Neural crest cell (in vitro differentiated cells): ENCODE measurements at places on chromosomes 6 and 20. TPM values are rescaled to one million over a fixed set of nuclear protein-coding genes. Genes with fewer than 3 reads are reported as not detected.
A peak's percentile ranks its signal among the peaks of the same experiment; 100 is the strongest.

DNA sequence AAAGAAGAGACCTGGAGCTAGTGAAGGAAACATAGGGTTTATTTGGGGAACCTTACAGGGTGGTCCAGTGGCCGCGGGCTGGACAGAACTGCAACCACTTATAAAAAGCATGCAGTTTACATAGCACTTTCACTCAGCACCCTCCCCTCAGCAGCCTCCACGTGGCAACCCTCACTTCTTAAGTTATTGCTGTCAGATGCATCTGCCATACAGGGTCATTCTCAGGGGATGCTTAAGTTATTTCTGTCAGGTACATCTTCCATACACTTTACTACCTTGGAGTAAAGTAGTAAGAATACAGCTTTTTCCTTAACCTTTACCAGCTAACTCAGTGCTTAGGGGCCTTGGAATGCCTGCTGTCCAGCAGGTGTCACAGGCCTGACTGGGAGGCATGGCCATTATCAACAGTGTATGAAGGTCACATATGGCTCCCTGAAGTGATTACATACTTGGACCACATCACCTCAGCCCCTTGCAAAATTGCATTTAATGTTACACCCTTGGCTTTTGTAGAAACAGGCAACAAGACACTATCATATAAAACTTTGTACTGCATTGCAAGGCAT is 2.0 kb upstream of the NOL7 start:
- DNase-seq = no peak

GRCh38 chr6:116268589-116269293 is 11.0 kb downstream of the TSPYL1 start:
- DNase-seq = no peak

Gene PAK5
- total RNA-seq = 1.8 and 2.0 TPM in 2 replicates

DNA sequence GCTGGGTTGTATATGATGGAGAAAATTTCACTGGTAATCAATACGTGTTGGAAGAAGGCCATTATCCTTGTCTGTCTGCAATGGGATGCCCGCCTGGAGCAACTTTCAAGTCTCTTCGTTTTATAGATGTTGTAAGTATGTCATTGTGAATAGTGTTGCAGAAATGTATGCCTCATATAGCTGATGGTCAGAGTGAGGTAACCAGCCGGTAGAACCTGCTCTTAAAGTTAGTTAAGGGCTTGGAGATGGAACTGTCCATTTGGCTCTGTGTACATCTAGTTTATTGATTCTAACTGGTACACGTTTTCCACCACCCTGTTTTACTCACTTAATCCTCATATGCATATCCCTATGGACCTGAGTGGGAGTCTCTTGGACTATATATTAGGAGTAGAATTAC is 73.5 kb downstream of the RTN4IP1 start:
- no peak for DNase-seq

Gene RAET1G
- total RNA-seq = not detected in 2 replicates

DNA sequence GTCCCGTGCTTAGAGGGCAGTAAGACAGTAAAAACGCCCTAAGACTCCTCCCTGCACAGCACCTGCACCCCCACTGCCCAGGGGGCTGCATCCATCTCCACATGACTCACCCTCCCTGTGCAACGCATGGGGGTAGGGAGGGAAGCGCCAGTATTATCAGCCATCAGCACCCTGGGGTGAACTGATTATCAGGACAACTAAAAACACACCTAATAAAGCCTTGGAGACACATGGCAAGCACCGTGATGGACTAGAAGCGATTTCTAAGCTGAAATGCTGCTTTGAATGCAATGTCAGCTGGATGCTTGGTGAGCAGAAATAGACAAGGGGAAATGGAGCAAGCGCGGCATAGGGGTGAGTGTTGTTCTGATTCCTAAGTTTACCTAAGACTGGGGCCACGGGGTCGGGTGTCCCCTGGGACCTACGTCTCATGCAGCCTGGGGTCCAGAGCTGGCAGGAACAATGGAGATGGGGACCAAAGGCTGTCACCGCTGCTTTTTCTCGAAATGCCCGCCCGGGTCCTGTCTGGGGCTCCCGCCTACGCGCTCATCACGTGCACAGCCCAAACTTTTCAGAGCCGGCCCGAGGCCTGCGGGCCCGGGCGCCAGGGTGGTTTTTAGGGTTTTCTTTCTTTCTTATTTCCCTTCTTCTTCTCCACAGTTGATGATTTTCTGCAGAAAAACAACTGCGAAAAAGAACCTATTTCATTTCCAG is 702 bp upstream of the TNFAIP3 start:
- DNase-seq = peak; percentile 6

- DNase-seq = no peak
Observed at GRCh38 chr20:24607402-24607801, 138.0 kb downstream of the SYNDIG1 start.

DNA sequence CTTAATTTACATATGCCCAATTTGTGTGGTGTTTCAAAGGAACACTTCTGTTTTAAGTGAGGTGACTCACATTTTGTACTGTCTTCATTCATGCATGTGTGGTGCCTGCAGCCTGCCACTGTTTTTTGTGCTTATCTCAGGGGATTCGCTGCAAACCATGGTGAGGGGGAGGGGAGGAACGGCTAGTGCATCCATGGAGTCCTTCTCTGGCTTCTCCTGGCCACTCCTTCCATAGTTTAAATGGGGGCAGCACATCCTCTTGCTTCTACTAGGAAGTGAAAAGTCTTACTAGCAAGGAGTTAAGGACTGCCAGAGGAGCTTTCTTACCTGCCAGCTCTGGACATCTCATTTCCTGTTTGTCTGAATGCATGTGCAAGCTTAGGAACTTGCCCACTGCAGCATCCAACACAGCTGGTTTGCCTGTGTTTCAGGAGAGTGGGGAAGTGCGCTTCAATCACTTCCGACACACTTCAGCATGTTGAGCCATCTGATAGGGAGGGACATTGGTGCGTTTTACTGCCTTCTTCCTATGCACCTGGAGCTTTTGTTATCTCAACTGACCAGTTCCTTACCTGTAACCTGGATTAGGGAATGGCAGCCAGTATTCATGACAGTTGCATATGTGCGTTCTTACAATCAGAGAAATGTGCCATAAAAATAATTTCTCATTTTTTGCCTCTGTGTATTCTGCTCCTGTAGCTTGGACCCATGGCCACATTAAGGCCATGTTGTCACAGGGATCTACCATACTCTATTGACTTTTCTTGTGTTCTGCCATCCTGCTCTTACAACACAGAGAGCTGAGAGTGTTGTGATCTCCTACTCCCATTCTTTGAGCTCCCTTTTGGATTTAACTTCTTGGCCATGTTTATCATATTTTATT is 211.3 kb downstream of the ARID1B start:
- DNase-seq = no peak

GRCh38 chr6:56537223-56537770 is 105.4 kb downstream of the DST start:
- DNase-seq = no peak

Gene SLC29A1
- total RNA-seq = 54.8 and 55.0 TPM in 2 replicates

Gene RAET1L
- total RNA-seq = not detected in 2 replicates

DNA sequence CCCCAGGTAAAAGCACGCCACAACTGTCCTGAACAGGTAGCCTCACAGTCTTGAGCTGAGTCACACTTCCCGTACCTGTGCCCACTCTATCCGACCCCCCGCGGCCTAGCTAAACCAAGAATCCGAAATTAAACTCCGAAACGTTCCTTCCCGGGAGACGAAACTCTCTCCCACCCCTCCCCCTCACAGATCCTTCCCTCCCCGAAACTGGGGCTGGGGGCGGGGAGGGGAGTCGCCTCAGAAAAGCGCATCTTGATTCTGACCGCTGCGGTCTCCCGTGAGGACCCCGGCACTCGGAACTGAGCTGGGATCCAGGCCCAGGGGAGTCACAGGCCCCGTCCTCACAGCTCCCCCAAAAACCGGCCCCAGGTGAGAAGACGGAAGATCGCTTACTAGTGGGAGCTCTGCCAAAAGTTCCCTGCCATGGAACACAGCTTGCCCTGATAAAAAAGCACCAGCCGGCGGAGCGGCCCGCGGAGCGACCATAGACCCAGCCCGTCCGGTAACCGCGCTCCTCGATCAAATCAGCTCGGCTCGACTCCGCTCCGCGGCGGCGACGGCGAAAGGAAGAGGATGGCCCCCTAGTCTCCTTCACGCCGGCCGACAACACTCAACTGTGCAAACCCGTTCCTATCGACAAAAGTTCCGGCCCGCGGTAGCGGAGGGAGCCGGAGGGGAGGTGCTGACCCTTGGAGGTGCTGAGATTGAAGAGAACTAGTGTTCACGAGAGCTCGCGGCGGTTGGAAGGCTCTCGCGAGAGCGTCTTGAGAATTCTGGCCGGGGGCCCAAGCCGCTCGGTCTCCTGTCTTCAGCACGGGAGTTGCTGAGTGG is at the start of gene CCNC:
TSS of gene CCNC (minus strand) at position 558 of the 831 bp plus-strand sequence. CDS start at position 425, 133 bp downstream.
- DNase-seq = peak; percentile 94

DNA sequence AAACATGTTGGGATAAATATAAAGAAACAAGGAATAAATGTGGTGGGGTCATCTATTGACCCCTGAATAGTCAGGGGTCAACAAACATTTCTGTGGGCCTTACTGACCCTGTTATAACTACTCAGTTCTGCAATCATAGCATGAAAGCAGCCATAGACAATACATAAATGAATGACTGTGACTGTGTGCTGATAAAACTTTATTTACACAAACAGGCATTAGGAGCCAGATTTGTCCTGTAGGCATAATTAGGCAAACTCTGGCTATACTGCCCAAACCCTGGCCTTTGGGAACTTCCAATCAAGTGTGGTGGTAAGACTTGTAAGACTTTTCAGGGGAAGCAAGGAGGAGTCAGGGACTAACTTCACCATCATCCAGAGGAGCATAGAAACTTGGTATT is 222.7 kb downstream of the KHDC1L start:
- DNase-seq = no peak

DNA sequence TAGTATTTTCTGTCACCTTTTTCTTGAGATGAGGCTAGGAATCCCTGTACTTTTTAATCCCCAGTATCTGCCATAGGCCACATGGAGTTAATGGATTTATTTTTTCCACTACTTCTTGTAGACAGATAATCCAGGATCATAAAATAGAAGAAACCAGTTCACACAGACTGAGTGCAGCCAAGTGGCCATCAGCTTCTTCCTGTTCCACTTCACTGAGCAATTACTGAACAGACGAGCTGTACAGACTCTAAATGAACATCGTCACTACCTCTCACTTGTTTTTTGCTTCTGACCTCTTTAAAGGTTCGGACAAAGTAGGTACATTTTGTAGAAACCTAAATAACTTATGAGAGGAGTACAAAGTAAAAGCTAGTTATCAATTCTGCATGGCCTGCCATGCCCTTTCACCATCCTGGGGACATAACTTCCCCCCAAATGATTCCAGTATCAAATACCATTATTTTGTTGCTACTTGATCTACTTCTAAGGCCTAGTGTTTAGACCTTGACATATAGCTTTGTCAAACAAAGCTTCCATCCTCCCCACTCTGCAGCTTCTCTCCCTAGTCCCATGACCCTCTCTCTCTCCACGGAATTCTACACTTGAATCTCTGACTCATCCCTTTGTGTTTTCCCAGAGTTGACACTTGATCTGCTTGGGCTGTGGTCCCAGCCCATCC is 34.4 kb upstream of the ARHGAP18 start:
- no peak for DNase-seq

DNA sequence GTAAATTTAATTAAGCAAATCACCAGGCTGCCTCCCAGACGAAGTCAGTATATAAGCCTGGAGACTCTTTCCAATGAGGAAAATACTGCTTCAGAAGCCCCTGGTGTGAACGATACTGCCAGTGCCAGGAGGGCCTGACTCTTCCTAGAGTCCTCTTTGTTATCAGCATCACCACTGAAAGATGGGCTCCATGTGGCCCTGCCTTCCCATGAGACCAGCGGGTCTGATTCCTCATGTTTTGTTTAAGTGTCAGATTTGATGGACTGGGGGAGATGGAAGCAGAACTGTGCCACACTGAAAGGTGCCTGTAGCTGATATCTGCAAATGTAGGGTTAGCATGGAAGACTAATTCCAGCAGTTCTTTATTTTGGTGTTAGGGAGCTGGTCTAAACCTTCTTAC is 7.9 kb downstream of the NQO2 start:
- no peak for DNase-seq

DNA sequence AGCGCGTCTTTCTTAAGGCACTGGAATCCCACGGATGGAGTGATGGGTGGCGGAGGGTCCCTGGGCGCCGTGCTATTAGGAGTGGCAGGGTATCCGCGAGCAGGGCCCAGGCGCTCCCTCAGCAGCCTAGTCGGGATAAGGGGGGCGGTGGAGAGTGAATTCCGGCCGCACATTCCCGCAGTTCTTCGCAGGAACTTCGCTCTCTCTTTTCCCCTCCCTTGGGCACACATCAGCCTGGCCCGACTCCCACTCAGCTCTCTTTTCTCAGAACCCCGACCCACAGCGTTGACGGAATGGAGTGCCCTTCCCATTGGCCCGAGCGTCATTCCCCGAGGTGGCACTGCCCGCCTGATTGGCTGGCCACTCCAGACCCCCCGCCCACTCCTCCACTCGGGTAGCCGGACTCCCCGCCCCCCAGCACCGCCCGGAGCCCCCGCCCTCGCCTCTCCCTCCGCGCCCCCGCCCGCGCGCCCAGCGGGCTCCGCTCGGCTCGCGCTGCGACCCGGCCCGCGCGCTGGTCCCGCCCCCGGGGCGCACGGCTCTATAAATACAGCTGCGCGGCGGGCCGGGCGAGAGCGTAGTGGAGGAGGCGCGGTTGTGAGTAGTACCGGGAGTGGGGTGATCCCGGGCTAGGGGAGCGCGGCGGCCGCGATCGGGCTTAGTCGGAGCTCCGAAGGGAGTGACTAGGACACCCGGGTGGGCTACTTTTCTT is at the start of gene ID4:
TSS of gene ID4 (plus strand) at position 572 of the 712 bp plus-strand sequence. CDS start 385 bp downstream, outside the sequence.
- peak; percentile 95 for DNase-seq

GRCh38 chr6:149409617-149410016 is 9.6 kb downstream of the SUMO4 start:
- no peak for DNase-seq

DNA sequence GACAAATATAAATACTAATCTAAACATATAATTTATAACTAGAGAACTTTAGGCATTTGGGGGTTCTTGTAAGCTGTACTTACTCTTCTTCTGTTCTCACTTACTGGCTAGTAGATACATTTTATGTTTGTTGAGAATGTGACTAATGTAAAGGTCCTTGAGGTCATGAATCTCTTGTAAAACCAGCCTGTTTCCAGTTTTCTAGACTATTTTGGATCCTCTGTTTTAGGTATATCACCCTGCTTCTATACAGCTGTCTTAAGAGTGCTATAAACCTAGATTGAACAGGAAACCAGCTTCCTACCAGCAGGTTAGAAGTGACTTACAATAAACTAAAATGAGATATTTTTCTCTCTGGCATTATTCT is 134.2 kb downstream of the PLCB4 start:
- no peak for DNase-seq
